ENCODE measurements at places on chromosomes 7 and 10.

- no peak for DNase-seq
Observed at GRCh38 chr10:11014671-11015445, 2.8 kb upstream of the CELF2 start.

GRCh38 chr7:148878317-148878716, 5.8 kb downstream of the EZH2 start:
- DNase-seq = no peak

GRCh38 chr10:68135922-68136792, 26.9 kb downstream of the MYPN start:
- DNase-seq = peak; percentile 73

DNA sequence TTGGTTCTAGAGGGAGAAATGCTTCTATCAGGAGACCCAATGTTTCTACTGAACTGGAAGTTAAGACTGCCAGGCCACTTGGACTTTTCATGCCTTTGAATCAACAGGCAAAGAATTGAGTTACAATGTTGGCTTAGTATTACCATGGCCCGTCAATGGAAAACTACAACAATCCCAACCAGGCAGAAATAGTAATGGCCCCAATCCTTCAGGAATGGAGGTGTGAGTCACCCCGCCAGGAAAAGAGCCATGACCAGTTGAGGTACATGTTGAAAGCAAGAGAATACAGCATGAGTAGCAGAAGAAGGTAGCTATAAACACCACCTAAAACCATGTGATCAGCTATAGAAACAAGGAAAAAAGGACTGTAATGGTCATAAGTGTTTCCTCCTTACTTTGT, 101.9 kb downstream of the DGKB start:
- no peak for DNase-seq

DNA sequence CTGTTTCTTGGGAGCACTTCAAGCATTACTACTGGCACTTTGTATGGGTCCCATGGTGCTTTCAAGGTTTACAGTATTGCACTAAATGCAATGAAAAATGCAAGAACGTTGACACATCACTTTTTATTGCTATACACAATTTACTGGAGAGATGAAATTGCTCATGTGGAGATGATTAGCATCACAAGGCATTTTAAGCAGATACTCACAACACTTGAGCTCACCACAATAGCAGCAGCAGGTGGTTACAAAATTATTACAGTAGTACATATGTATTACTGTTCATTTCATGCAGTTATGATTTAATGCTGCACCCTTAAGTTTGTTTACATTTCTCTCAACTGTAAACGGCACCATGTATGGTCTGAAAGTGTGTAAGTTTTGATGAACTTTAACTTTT, 537.7 kb downstream of the GRM8 start:
- DNase-seq = no peak

- DNase-seq = peak; percentile 97
Observed at GRCh38 chr7:94190599-94191061, 186.5 kb upstream of the BET1 start.

- DNase-seq = no peak
Observed at GRCh38 chr10:68434657-68435056, 27.6 kb upstream of the RUFY2 start.

- DNase-seq = no peak
Observed at GRCh38 chr10:124152139-124153022, 59.0 kb upstream of the CHST15 start.

GRCh38 chr7:131103997-131104396, 223.7 kb upstream of the MKLN1 start:
- DNase-seq = peak; percentile 73

GRCh38 chr10:45464958-45465567, 91.0 kb downstream of the ALOX5 start:
- peak; percentile 12 for DNase-seq

GRCh38 chr7:127628445-127628844, 10.5 kb upstream of the PAX4 start:
- DNase-seq = no peak

DNA sequence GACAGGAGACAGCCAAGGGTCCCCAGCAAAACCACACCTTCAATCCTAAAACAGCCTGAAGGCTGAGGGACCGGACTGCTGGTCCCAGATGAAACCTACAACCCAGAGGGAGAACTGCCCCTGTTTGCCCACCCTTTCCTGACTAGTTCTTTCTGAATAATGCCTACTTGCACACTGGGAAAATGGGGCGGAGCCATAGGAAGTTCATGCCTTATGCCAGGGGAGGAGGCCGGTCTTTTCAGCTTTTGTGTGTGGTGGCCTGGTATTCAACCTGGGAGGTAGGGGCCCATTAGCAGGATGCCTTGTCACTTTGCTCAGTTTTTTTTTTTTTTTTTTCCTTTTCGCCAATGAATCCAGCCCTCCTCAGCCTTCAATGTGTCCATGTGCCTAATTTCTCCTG, 20.7 kb downstream of the TOMM7 start:
- no peak for DNase-seq

DNA sequence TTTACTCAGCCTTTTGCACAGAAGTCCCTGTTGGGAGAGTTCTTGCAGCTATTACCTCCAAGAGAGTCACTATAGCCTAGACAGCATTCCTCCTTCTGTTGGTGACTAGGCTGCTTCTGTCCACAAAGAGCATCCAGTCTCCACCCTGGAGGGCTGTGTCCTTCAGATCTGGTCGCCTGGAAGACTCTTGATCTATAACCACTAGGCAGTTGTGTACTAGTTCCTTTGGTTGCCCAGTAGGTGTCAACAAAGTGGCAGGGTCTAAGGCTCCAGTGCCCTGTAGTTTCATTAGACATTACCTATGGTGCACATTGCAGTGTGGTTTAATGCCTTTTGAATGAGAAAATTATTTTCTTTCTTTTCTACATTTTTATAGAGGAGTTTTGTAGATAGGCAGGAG, 11.3 kb upstream of the AKR1C2 start:
- no peak for DNase-seq

- DNase-seq = no peak
Observed at GRCh38 chr7:40621592-40621998, 486.8 kb downstream of the SUGCT start.

GRCh38 chr10:77522268-77522809, 115.3 kb downstream of the KCNMA1 start:
- DNase-seq = no peak

DNA sequence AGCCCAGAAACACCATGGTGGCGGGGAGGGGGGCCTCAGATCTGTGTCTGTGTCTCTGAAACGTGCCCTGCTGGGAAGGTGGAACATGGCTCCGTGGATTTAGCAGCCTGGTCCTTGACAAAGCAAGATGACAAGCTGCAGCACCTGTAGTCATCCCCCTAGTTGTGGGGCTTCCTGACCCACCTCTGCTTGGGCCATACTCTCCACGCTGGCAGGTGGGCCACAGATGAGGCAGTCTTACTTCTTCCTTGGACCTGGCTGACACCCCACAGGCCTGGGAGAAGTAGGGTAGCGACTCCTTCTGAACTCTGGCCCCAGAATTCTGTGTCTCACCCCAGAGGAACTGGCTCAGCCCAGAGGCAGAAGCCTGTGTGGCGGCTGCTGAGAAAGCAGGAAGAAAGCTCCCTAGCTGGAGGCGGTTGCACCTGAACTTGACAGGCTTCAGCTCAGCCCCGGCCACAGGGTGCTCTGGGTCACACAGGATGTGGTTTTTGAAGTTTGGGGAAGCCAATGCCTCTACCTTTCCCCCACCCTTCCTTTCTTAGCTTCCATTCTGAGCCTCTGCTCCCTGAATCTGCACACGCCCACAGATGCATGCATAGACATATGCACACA, 113.9 kb downstream of the ABLIM1 start:
- DNase-seq = no peak

GRCh38 chr10:59360605-59361405, 1.5 kb downstream of the FAM13C start:
- no peak for DNase-seq

GRCh38 chr10:50992972-50993766, 81.1 kb upstream of the PRKG1 start:
- DNase-seq = peak; percentile 65

- no peak for DNase-seq
Observed at GRCh38 chr10:93512565-93512964, 16.2 kb downstream of the CEP55 start.

- peak; percentile 4 for DNase-seq
Observed at GRCh38 chr10:12638103-12638502, 288.8 kb downstream of the CAMK1D start.

DNA sequence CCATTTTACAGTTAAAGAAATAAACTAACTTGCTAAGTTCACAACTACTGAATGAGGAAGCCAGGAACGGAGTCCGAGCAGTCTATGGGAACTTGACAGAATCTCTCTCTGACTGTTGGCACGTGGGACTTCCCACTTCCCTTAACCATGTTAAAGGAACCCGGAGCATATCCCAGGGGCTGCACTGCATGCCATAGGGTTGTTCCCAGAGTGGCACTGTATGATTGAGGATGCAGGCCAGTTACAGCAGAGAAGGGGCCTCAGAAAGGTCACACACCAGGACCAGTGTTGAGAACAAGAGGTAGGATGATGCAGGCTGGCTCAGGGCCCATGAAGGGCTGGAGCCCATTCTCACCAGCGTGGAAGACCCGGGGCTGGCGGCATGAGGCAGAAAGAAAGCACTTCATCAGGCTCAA, 201.8 kb downstream of the NSUN6 start:
- no peak for DNase-seq

- DNase-seq = no peak
Observed at GRCh38 chr10:43897765-43898419, 249.2 kb upstream of the ZNF32 start.

GRCh38 chr10:112957640-112958092, 7.6 kb downstream of the TCF7L2 start:
- DNase-seq = no peak

- DNase-seq = no peak
Observed at GRCh38 chr10:122707535-122707934, 7.9 kb upstream of the C10orf120 start.

- no peak for DNase-seq
Observed at GRCh38 chr10:42632564-42632963, 5.8 kb downstream of the ZNF33B start.

DNA sequence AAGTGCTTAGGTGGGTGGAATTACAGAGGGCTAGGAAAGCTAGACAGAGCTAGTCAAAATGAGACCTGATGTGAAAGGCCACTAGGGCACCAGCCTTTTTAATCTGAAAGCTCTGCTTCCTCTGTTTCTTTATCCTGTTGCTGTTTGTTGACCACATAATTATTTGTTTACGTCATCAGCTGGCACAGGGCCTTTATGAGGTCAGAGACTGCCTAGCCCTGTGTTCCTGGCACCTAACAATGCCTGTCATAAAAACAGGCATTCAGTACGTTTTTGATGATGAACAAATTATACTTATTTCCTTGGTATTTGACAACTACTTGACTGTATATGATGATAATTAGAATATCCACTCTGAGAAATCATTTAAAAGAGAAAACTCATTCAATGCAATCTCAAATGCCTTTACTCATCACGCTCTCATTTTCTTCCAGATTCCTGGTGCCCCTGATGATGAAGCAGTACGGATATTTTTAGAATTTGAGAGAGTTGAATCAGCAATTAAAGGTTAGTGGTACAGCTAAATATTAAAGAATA, 26.0 kb downstream of the RBM17 start:
- no peak for DNase-seq

- DNase-seq = no peak
Observed at GRCh38 chr7:94838717-94839116, 68.7 kb upstream of the PPP1R9A start.

DNA sequence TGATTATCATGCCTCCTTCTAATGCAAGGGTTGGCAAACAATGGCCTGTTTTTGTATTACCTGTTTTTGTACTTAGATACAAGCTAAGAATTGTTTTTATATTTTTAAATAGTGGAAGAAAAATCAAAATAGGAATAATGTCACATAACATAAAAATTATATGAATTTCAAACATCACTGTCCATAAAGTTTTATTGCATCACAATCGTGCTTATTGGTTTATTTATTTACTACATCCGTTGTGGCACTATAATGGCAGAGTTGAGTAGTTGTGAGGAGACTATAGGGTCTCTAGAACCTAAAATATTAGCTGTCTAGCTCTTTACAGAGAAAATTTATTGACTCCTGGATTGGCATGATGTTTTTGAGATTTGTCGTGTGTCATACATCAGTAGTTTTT, 4.1 kb downstream of the KIF20B start:
- DNase-seq = no peak

- DNase-seq = no peak
Observed at GRCh38 chr7:935164-935873, 19.2 kb downstream of the ADAP1 start.

- DNase-seq = no peak
Observed at GRCh38 chr10:37711617-37712488, 145.6 kb downstream of the ZNF248 start.

All from skeletal muscle cell (primary cell).